ENCODE measurements at places on chromosomes 13 and 19.

GRCh38 chr13:60260440-60260839 lies 96.7 kb upstream of the DIAPH3 start:
- DNase-seq = no peak

DNA sequence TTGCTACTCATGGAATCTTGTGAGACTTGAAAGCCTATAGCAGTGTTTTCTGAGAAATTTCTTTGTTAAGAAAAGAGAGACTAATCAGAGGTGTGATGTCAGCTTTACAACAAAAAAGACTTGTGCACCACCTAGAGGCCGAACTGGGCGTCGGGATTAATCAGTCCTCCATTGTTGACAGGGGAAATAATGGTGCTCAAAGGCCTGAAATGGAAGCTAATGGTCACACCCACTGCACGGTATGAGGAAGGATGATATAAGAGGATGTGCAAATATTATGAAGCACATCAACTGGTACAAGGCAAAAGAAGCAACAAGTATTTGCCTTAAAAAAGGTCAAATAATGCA lies 480.2 kb upstream of the MIR17HG start:
- DNase-seq = peak; percentile 16

- DNase-seq = no peak
Measured at GRCh38 chr13:98803111-98803561, 50.7 kb upstream of the SLC15A1 start.

- no peak for DNase-seq
Measured at GRCh38 chr19:48044561-48044960, 682 bp upstream of the CABP5 start.

DNA sequence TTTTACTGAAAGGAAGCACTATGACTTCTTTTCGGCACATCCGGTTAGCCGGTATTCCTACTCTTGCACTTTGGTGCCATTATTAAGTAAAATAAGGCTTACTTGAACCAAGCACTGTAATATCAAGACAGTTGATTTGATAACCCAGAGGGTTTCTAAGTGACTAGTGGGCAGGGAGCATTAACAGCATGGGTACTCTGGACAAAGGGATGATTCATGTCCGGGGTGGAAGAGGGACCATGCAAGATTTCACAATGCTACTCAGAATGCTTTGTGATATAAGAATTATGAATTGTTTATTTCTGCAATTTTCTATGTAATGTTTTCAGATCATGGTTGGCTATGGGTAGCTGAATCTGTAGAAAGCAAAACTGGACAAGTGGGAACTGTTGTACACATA lies 282.1 kb downstream of the TDRD3 start:
- DNase-seq = no peak

- DNase-seq = no peak
Measured at GRCh38 chr19:6026390-6027227, 48.7 kb upstream of the RANBP3 start.

GRCh38 chr19:48724796-48725753 lies 5.5 kb upstream of the MAMSTR start:
- no peak for DNase-seq

- no peak for DNase-seq
Measured at GRCh38 chr13:80658705-80659104, 317.8 kb upstream of the SPRY2 start.

GRCh38 chr13:19726611-19727010 lies 56.1 kb downstream of the PSPC1 start:
- DNase-seq = no peak

DNA sequence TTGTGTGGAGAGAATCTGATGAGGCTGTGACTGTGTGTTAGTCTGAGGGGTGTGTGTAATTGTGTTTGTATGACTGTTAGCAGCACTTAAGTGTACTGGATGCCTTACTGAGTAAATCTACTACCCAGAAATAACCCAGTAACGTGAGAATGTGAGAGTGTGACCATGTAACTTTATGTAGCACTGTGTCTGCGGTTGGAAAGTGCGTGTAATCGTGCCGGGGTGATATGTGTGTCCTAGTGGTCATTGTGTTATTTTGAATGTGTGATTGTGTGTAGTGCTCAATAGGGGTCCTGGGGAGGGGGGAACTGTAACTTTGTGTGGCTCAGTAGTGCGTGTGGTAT lies 550 bp downstream of the ZNF383 start:
- DNase-seq = peak; percentile 20

DNA sequence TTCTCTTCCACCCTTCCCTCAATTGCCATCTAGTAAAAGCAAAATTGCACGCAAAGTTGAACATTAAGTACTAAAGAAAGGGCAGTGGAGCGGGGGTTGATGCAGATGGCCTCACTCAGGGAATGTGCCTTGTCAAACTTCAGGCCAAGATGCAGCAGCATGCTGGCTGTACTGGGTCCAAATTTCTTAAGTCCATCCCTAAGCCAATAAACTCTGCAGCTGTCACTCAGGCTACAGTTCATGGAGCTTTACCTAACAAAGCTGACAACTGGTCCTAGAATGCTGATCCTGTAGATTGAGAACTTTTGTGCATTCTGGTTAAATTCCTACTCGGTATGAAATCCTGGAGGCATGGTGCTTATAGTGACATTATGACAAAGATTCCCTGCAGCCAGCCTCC lies 88.4 kb downstream of the FOXO1 start:
- no peak for DNase-seq

GRCh38 chr13:106678646-106679418 lies 110.9 kb upstream of the ARGLU1 start:
- no peak for DNase-seq

Measured in AG09309 (cell line).